Midbrain (tissue), 1 donor: ENCODE measurements at places on chromosomes 5 and 9.

DNA sequence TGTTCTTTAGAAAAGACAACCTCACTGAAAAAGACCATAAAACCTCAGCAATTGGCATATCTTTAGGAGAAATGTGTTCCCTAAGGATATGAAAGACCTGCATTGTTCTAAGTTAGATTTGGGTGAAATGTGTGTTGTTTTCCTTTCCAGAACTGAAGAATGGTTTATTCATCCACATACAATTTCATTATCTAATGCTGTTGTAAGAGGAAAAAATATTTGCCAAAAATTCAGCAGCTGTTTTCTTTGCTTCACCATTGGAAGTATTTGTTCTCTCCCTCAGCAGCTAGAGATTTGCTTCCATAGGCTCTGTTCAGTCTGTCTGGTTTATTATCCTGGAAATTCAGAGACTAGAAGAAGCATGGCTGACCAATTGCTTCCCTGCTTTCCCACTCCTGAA is 150.9 kb downstream of the ISOC1 start:
- DNase-seq: peak; percentile 81

DNA sequence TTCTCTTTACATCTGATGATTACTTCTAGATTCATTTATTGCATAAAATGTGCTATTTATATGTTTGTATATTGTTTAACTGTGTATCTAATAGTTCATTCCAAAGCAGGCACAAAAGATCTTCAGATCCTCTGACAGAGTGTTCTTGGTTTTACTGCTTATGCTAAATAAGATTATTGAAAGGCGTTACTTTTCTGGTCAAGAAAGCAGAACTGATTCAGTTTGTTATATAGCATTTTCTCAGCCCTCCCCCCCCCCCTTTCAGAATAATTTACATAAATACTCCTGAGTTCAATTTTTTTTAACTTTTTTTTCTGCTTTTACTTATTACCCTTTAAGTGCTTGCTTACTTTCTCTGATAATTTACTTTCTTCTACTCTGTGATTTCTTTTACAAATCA is 15.4 kb downstream of the CDC42SE2 start:
- no peak for DNase-seq

- DNase-seq: no peak
Measured at GRCh38 chr5:37554938-37555337, 175.8 kb downstream of the WDR70 start.

- no peak for DNase-seq
Measured at GRCh38 chr9:83043597-83043996, 19.3 kb downstream of the RASEF start.

GRCh38 chr5:34740389-34740806 is 84.3 kb downstream of the RAI14 start:
- DNase-seq: no peak

- no peak for DNase-seq
Measured at GRCh38 chr5:125011419-125011818, 265.0 kb upstream of the ZNF608 start.

DNA sequence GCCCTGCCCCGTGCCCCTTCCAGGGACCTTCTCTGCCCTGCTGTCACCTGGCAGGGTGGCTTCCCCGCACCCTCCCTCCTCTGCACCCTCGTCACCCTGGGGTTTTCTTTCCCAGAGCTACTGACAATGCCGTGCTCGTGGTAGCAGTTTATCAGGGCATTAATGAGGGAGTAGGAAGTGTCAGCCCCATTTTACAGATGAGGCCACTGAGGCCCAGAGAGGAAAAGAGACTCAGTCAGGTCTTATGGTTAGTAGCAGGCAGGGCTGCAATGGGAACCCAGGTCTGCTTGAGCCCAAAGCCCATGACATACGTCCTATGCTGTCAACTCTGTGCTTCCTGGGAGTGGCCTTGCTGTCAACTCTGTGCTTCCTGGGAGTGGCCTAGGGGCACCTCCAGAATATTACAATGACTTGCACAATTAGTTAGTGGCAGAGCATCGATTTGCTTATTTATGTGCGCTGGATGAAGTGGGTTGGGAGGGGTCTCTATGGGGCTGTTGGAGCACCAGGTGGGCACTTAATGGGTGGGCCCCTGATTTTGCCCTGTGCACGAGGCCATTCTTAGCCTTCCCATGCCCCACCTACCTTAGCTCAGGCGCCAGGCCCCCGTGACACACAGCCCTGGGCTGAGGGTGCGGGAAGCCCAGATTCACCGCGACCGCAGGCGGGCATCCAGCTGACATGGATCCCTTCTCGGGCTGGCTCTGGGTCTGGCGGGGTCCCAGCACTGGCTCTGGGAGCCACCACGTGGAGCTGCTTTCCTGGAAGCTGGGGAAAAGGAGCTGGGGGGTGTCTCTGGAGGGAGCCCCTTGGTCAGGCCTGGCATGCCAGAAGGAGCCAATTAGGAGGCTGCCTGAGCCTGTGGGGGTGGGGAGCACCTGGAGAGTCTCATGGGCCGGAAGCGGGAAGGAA is 82.0 kb upstream of the ORM1 start:
- DNase-seq: no peak

- no peak for DNase-seq
Measured at GRCh38 chr5:2276101-2276500, 393.4 kb upstream of the IRX4 start.
